ENCODE measurements at places on chromosomes 1 and 21.

- no peak for DNase-seq
Observed at GRCh38 chr1:152328801-152329391, 3.9 kb upstream of the FLG start.

GRCh38 chr1:59484096-59484495, 187.2 kb downstream of the FGGY start:
- no peak for DNase-seq

- no peak for DNase-seq
Observed at GRCh38 chr1:9233241-9233941, 1.2 kb upstream of the H6PD start.

DNA sequence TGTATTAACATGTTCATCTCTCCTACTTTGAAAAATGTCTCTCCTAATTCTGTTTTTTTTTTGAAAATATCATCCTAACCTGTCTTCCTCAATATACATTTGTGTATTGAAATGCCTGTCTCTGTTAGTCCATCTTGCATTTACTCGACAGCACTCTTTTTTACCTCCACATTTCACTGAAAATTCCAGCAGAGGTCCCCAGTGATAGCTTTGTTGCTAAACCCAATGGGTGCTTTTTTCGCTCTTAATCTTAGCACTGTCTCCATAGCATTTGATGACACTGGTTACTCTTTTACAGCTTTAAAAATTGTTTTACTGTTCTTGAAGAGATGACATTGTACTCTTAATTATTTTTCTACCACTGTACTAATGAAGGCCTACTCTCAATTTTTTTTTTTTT, 10.8 kb downstream of the OSBPL9 start:
- peak; percentile 78 for DNase-seq

DNA sequence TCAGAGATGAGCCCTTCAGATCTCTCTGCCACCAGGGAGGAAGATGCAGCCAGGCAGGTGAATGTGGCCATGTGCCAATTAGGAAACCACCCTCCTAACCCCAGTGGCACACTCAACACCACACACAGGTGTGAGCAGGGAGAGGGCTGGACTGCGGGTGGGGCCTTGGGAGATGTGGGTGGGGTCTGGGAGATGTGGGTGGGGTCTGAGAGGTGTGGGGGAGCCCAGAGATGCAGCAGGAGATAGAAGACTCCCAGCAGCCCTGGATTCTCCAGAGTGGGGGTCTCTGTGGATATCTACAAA, 43.2 kb upstream of the COL6A1 start:
- DNase-seq, result no peak

DNA sequence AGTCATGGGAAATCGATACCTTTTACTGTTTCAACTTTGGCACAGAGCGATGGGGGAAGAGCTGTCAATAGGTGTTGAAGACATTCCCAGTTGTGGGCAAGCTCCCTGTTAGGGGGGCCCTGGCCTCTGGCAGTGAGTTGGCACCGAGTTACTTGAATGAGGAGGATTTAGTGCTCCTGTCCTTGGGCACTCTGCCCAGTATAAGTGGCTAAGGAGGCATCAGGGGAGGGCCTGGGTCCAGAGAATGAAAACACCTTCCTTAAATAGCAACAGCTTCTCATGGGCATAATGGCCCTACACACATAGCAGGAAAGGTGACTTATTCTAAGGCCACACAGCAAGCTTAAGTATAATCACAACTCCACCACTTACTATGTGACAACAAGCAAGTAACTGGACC, 664.4 kb downstream of the PTPRU start:
- DNase-seq, result peak; percentile 28

DNA sequence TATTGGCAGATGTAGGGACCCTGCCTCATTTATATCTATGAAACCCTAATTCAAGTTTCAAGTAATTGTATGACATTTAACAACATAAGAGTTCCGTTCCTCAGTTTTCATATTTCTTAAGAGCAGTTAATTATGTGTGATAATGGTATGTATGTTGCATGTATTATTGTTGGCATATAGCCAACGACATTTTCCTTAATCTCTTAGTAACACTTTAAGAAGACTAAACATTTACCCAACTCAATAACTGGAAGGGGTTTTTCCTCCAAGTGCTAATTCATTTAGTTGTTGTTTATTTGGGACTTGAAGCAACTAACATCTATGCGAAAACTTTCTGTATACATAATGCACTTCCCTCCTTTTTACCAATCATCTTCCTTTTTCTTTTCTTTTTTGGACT, 1.5 kb upstream of the RALGPS2 start:
- no peak for DNase-seq

- DNase-seq, result no peak
Observed at GRCh38 chr1:47340227-47340626, 6.6 kb downstream of the CMPK1 start.

- DNase-seq, result no peak
Observed at GRCh38 chr1:29583727-29584126, 347.4 kb downstream of the PTPRU start.

- no peak for DNase-seq
Observed at GRCh38 chr21:17768840-17769446, 50.2 kb downstream of the C21orf91 start.

GRCh38 chr1:220498188-220498587, 29.7 kb upstream of the MARK1 start:
- peak; percentile 1 for DNase-seq

- DNase-seq, result no peak
Observed at GRCh38 chr1:227401562-227402342, 83.5 kb upstream of the CDC42BPA start.

GRCh38 chr1:9010781-9011323, 15.4 kb downstream of the SLC2A7 start:
- DNase-seq, result no peak
